Naive thymus-derived CD4-positive, alpha-beta T cell (primary cell): ENCODE measurements at places on chromosomes 1 and 21.

DNA sequence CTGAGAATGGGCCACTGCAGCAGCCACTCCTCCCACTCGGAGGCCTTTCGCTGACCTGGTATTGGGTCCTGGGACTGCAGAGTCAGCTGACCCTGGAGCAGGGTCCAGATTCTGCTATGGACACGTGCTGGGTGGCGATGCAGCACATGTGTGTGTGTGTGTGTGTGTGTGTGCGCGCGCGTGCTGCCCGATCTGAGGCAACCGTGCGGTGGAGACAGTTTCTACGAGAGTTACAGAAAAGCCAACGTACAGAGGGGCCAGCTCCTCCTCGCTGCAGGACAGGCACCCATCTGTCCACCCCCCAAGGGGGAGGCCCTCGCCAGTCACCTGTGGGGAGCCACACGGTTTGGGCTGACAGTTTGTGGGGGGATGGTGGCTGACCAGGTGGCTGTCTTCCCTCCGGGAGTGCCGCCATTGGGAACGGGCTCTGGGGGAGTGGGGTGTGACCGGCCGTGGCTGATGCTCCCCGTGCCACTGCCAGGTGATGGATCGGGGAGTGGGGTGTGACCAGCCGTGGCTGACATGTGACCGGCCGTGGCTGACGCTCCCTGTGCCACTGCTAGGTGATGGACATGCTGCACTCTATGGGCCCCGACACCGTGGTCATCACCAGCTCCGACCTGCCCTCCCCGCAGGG, 24.0 kb downstream of the CSTB start:
- DNase-seq = no peak

DNA sequence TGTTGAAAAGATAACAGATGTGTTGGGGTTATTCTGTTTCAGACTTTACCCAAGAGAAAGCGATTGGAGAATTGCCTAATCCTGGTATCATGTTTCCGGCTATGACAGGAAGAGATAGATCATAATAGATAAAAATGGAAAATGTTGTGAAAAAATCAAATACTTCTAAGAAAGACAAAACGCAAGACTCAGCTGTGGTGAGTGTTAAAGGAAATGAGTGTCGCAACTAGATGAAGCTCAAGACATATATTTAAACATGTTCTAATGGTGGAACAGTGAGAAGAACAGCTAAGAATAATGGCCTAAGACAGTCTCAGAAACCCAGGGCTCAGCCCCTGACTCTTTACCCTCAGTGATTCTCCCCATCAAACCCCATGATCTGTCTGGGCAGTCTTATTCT, 426.7 kb upstream of the RUNX1 start:
- DNase-seq = peak; percentile 4

- no peak for DNase-seq
Measured at GRCh38 chr1:212413902-212414327, 771 bp downstream of the PACC1 start.

- no peak for DNase-seq
Measured at GRCh38 chr1:57882072-57882471, 458.2 kb upstream of the DAB1 start.

DNA sequence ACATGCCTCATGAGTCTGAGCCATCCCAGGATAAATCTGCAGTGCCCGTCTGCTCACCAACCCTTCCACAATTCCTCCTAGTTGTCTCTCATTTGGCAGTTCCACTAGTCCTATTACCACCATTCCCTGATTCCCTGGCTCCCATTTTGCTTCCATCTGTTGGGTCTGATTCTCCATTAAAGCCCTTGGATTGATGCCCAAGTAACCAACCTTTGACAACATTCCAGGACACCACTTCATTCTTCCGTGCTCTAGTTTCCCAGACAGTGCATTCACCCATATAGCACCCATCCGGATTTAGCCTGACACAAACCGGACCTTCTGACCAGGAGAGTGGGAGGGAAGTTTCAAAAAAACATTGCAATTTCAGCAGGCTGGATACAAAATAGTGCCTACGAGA, 189.4 kb upstream of the PALMD start:
- DNase-seq = no peak

DNA sequence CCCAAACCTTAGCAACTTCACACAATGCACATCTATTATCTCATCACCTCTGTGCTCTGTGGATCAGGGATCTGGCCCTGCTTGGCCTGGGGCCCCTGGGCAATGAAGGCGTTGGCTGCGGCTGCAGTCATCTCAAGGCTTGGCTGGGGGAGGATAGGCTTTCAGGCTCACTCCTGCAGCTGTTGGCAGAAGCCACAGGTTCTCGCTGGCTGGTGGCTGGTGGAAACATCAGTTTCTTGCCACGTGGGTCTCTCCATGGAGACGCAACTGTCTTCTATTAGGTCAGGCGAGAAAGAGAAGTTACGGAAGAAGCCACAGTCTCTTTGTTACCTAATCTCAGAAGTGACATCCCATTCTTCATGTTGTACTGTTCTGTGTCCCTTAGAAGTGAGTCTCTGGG, 3.6 kb upstream of the NPPA start:
- no peak for DNase-seq

DNA sequence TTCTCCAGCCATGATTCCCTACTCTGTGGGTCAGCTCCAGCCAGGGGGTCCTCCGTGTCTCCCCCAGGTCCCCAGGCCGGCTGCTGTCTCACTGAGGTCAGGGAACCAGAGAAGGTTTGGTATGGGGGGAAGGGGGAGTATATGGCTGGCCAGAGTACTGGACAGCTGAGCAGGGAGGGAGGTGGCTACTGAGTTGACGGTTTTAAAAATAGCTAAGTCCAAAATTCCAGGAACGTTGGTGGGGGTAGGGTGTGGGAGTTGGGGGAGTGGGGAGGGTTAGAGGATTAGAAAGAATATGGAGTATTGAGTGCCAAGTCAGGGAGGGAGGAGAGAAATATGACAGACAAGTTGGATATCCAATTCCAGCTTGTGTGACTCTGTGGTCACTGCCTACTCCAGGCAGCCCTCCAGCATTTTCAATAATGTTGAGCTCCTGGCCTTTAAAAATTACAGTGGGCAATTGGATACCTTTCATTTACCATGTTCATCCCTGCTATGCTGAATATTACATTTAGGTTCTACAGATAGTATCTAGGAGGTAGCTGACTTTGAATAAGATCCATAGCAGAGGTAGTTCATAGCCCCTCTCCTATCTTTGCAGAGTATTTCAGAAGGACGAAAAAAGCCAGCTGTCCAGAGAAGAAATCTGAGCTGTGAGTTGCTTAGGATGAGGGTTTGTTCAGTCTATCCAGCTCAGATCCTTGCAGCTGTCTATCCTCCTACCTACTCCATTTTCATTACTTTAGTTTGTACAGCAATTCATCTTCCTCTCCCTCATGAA, at the start of gene HJV:
Gene HJV (minus strand): TSS at position 114 of the 781 bp plus-strand sequence. CDS start 1,504 bp downstream, outside the sequence.
- no peak for DNase-seq

DNA sequence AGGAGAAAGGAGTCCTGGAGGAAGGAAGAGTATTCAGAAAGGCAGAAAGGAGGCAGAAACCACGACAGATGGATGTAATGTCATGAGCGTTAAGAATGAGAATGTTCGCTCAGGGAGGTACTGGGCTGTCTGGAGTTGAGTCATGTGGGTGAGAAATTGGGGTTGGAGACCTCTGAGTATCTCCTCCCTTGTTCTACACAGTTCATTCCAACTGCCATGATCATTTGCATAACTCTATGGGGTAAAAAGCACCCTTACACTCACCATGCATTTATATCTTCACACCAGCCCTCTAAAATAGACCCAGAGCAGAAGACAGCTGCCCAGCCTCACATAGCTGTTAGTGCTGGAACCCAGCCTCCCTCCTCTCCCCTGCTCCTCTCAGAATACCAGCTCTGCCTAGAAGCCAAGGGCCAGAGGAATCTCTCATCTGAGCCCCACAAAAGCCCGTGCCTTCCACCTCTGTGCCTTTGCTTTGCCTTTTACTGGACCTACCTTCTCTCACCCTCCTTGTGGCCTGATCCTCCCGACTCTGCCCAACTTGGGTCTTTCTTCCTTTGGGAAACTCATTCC, 85.2 kb downstream of the BEND5 start:
- DNase-seq = no peak

DNA sequence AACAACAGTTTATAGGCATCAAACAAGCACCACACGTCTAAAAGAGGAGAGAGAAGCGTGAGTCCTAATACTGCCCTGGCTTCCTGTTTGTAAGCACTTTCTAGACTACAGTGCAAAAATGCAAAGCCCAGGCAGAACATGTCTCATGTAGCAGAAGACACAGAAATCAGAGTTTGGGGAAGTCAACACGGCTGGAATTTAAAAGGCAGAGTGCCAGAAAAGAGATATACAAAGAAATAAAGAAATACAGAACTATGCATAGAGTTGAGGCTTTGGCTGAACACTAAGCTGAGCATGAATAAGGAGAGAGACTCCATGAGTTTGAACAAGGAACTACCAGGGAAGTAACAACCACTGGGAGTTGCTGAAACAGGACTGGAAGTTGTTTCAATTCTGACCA, 566.6 kb upstream of the NR5A2 start:
- no peak for DNase-seq

GRCh38 chr1:234149217-234149616, 224.0 kb upstream of the COA6 start:
- no peak for DNase-seq

- DNase-seq = no peak
Measured at GRCh38 chr1:151815716-151816327, 10.6 kb upstream of the LINGO4 start.

- no peak for DNase-seq
Measured at GRCh38 chr1:25361901-25362300, 23.8 kb downstream of the TMEM50A start.

DNA sequence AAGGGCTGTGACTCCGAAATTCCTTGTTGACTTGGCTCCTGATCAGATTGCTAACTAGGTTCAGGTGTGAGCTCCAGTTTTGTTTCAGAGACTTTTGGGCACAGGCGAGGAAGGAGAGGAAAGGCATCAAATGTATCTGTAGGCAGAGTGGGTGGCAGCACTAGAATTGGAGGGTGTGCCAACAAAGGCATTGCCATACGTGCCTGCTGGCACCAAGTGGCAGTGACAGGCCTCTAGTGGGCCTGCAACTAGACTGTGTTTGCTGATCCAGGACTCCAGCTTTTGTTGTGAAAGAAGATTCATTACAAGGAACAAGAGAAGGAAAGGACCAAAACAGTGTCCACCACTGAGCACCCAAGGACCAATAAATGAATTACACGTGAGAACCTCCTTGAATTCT, 79.5 kb downstream of the TM2D1 start:
- DNase-seq = no peak

DNA sequence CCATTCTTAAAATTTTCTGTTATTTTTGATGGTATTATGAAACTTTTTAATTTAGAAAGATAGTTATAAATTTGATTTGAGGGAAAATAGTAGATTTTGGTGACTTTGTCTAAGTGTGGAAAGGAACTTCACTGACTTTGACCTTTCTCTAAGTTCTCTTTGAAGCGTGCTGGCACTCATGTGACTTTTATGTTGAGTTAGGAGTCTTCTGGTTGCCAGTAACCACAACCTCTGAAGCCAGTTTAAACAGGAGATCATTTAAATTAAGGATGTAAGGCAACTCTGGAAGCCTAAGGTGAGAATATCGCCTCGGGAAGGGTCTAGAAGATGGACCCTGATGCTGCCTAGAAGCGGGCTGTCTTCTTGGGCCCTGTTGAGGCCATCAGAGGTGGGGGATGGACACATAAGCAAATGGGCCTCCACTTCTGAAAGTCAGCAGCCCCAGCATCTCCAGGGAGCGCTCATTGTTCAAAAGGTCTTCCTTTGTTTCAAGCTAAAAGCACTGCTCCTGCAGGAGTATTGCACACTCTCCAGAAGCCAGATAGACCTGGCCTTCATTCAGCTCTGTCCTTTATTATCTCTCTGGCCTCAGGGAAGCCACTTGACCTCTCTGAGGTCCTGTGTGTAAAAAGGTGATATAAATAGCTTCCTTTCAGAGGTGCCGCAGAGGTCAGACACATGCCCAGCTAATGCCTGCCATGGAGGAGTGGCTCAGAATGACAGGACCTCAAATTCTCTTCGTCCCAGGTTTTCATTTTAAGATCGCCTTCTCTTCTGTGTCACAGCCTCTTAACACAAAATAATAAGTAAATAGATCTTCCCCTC, 5.1 kb upstream of the RCAN1 start:
- peak; percentile 3 for DNase-seq

- DNase-seq = no peak
Measured at GRCh38 chr1:205392650-205393049, 29.2 kb downstream of the LEMD1 start.

- peak; percentile 92 for DNase-seq
Measured at GRCh38 chr1:24930260-24931145, at the start of gene RUNX3. RUNX3 (minus strand) TSS chr1:24930276; CDS start chr1:24929868, 408 bp downstream.

- peak; percentile 20 for DNase-seq
Measured at GRCh38 chr1:151993084-151993733, 450 bp downstream of the S100A10 start.

DNA sequence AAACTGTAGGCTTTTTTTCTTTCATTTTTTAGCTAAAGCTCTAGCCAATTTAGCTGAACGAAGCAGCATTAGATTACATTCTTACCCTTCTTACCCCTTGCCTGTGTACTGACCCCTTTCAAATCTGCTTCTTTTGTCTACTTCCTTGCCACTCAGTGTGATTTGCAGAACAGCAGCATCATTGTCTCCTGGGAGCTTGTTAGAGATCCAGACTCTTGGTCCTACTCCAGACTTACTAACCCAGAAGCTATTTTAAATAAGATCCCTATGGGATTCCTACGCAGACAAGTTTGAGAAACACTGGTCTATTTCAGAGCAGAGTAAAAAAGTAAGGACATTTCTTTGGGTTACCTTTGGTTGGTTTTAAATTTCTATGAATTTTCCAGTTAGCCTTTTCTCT, 13.8 kb downstream of the LRRC39 start:
- DNase-seq = no peak

DNA sequence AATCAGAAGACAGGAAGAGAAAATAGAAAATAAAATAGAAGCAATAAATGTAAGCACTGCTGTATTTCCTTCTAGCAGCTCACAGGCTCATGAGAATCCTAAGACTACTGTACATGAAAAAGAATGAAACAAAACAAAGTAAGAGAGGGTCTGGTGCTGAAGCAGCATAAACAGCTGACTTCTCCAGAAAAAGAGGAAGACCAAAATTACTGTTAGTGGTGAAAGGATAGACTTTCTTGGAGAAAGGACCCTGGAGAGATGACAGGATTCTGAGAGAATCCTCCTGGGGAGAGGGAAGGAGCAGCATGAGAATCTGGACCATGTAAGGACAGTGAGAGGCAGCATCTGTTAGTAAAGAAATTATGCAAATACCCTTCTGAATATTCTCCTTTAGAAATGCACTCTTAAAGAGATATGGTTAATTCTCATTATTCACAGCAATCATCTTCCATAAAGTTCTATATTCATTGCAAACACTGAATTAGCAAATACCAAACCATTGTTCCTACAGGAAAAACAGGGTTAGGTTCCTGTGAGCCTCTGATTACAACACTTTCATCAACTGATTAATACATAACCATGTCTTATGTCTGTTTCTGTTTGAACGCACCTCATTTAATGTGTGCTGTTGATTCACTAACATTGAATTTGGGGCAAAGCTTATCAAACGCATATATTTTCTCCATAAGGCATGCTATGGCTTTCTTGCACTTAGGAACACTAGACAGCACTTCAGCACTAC, 17.0 kb downstream of the SLC25A24 start:
- DNase-seq = no peak

GRCh38 chr1:31793086-31793485, 22.7 kb downstream of the SPOCD1 start:
- no peak for DNase-seq
